ENCODE measurements at places on chromosomes 2 and 18. TPM values are rescaled to one million over a fixed set of nuclear protein-coding genes. Genes with fewer than 3 reads are reported as not detected.

The CHRNG gene
- total RNA-seq, result not detected

The MC5R gene
- total RNA-seq, result not detected

The CIB4 gene
- total RNA-seq, result not detected

The SMARCAL1 gene
- 17.9 TPM for total RNA-seq

The PLB1 gene
- 4.1 TPM for total RNA-seq

The CASP8 gene
- 29.2 TPM for total RNA-seq

The CPLX4 gene
- total RNA-seq, result not detected

The ASB3 gene
- total RNA-seq, result 22.7 TPM

The MCM6 gene
- 22.5 TPM for total RNA-seq

The HOXD9 gene
- total RNA-seq, result 4.3 TPM

The SLC1A4 gene
- 59.7 TPM for total RNA-seq

The TUBA4B gene
- not detected for total RNA-seq

The NEU4 gene
- not detected for total RNA-seq

The PPM1B gene
- total RNA-seq, result 15.9 TPM

The ATG4B gene
- 47.6 TPM for total RNA-seq
